ENCODE measurements at places on chromosomes 2 and 18.

GRCh38 chr2:134253117-134253704 lies 661 bp upstream of the MGAT5 start:
- no peak for DNase-seq

DNA sequence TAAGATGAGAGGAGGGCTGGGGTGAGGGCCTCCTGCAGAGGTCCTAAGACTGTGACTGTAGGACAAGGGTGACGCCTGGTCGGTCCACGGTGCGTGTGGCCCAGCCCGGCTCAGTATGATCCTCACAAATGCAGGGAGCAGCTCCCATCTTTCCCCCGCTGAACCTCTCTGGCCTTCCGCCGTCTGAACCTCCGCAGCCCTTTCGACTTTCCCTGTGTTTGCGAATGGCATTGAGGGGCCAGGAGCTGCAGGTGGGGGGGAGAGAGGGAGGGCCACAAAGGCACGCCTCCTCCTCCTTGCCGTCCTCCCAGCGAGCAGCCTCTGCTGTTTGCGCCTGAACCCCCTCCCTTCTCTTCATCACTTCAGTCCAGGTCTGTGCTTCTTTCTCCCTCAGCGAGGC lies 68.6 kb upstream of the PXDN start:
- no peak for DNase-seq

GRCh38 chr2:230870544-230871360 lies 6.0 kb downstream of the ITM2C start:
- no peak for DNase-seq

- DNase-seq = peak; percentile 84
Observed at GRCh38 chr2:232327105-232328031, 51.2 kb upstream of the ALPP start.

- DNase-seq = no peak
Observed at GRCh38 chr2:99198103-99198841, 17.3 kb downstream of the MRPL30 start.

DNA sequence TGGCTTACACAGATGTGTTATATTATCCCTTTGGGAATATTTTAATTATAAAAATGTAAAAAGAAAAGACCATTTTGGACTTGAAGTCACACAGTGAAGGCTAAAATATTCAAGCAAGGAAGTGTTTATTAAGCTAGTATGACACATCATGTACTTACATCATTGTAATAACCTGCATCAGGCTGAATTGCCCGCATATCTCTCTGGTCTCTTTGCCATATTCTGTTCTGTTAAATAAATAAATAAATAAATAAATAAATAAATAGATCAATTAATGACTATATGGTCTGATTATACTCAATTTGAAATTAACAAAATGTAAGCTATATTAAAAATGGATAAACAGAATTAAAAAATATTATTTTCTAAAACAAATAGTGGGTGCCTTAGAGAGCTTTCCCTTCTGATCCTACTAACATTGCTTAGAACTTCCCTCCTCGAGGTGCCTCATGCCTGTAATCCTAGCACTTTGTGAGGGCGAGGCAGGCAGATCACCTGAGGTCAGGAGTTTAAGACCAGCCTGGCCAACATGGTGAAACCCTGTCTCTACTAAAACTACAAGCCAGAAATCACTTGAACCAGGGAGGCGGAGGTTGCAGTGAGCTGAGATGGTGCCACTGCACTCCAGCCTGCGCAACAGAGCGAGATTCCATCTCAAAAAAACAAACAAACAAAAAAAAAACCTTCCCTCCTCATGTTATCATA lies 42.0 kb downstream of the WDR33 start:
- DNase-seq = no peak

Measured in CD4-positive, alpha-beta T cell treated with Interleukin-17A for 1 hour (primary cell).